ENCODE measurements at places on chromosomes 2 and 18. TPM values are rescaled to one million over a fixed set of nuclear protein-coding genes. Genes with fewer than 3 reads are reported as not detected.

Gene SPP2
- total RNA-seq, result not detected

Gene TDRD15
- not detected for total RNA-seq

Gene EFR3B
- 0.08 TPM for total RNA-seq

Gene NT5C1B
- total RNA-seq, result not detected

Gene PARD6G
- total RNA-seq, result 0.21 TPM

Gene CSRNP3
- not detected for total RNA-seq

Gene TRIM54
- total RNA-seq, result 0.24 TPM

Gene PLCL1
- total RNA-seq, result 0.22 TPM

Gene STPG4
- total RNA-seq, result not detected

Gene GALR1
- total RNA-seq, result not detected

DNA sequence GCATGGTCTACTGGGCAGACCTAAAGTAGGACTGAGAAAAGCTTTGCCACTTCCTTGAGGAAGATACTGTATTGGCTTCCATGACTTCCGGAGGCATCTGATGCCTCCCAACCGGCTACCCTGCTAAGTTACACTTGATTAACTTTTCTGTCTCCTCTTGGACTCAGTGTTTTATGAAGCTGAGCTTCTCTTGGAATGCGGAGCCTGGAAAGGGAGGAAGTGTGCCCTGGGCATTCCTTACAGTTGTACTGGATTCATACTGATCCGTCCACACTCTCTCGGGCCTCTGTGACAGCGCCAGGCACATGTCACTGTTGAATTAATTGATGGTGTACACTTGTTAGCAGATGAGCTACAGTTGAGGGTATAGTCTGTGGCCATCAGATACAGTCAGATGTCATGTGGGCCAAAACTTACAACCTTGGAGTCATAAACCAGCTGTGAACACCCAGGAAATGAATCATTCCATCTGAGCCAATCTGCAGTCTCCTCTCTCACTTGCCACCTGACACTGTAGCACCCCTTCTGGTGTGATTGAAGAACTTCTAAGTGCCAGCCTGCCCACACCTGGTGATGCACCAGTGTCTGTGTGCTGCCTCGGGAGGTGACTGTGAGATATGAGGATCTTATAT lies 122.5 kb downstream of the FHOD3 start:
- peak; percentile 10 for DNase-seq

GRCh38 chr2:220081171-220081570 lies 453.7 kb downstream of the SLC4A3 start:
- no peak for DNase-seq

GRCh38 chr18:55121397-55122170 lies 162.3 kb upstream of the CCDC68 start:
- DNase-seq, result no peak

- DNase-seq, result no peak
These were observed 8.9 kb downstream of the ADAM23 start for GRCh38 chr2:206452242-206452641.

DNA sequence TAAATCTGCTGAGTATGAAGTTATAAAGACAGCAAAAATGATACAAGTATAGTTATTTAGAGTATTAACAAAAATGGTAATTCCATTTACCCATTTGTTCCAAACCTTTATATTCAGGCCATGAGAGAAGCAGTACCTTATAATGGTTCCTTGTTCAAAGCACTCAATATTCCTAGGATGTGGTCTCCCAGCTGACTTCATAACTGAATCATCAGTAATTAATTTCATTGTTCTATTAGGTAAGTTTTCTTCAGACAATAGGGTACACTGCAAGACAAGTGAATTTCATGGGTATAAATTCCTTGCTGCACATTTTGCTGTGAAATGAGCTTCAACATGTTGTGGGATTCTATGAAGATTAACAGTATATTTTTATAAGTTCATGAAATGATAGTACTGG lies 550.8 kb upstream of the ZEB2 start:
- DNase-seq, result no peak

DNA sequence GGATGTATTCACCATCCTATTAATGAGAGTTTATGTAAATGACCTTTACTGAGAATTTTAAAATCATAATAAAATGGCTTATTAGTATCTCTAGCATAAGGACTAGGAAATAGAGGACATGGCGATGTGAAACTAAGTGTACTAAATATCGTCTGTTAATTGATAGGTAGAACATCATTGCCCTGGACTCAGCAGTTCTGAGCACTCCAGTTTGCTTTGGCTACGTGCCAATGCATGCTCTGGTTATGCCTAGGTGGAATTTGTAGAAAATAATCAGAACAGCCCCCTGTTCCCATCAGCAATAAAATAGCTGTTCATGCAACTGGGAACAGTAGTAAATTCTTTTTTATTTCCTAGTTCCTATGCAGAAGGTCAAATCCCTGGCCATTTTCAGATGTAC lies 247.8 kb downstream of the DOK6 start:
- DNase-seq, result no peak

- DNase-seq, result no peak
These were observed 101.3 kb downstream of the L3MBTL4 start for GRCh38 chr18:6313415-6313814.

GRCh38 chr2:136395582-136395981 lies 277.6 kb upstream of the CXCR4 start:
- DNase-seq, result no peak

DNA sequence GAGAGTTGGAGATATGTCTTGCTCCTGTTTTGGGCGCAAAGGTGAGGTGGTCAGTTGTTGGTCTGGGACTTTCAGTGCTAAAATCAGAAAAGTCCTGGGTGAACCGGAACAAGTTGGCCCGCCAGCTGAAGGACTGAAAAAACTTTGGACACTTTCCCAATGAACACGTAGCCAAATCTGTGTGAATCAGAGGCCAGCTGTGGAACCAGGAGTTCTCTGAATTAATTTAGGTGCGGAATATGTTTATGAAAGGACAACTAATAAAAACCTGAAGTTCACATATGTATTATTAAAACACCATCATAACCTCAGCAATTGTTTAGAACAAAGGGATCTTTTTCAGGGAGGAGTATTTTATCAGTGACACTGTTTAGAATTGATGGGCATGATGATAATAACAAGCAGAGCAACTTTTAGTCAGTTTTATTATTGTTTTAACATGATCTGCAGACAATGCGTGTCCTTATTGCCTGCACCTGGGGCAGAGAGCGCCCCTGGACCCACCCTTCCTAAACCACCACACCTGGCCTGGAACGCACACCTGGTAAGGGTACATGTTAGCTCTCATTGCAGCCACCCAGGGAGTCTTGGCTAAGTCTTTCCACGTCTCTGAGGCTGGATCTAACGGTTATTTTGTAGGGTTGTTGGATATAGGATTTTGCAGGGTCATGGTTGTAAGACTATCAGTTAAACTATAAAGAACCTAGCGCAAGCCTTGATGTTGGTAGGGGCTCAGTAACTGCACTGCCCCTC lies 9.9 kb upstream of the ODC1 start:
- DNase-seq, result no peak

DNA sequence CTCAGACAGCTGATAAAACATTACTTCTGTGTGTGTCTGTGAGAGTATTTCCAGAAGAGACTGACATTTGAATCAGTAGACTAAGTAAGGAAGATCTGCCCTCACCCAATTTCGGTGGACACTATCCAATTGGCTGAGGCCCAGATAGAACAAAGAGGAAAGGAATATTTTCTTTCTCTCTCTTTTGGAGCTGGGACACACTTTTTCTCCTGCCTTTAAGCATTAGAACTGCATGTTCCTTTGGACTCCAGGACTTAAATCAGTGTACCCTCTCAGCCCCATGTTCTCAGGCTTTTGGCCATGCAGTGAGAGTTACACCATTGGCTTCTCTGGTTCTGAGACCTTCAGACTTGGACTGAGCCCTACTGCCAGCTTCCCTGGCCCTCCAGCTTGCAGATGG lies 3.3 kb upstream of the SRBD1 start:
- no peak for DNase-seq

- no peak for DNase-seq
These were observed 340.6 kb downstream of the NYAP2 start for GRCh38 chr2:225740086-225740485.

- DNase-seq, result peak; percentile 21
These were observed 1.8 kb upstream of the ALK start for GRCh38 chr2:29923110-29923721.

DNA sequence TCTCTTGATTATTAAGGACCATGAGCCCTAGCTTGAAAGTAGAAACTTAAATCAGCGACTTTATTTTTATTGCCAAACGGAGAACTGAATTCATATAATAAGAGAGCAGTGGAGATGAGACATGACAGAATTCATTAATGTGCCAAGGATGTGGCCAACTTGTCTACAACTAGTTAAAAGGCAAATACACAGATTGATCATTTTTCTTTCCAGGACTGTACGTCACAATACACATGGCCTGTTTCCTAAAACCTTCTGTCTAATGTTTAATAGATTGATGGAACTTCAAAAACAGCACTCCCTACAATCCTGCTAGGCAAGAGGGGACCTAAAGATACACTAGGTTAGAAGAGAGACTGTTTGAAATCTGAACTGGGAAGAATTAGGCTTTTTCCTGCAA lies 647.8 kb downstream of the SATB2 start:
- DNase-seq, result no peak

DNA sequence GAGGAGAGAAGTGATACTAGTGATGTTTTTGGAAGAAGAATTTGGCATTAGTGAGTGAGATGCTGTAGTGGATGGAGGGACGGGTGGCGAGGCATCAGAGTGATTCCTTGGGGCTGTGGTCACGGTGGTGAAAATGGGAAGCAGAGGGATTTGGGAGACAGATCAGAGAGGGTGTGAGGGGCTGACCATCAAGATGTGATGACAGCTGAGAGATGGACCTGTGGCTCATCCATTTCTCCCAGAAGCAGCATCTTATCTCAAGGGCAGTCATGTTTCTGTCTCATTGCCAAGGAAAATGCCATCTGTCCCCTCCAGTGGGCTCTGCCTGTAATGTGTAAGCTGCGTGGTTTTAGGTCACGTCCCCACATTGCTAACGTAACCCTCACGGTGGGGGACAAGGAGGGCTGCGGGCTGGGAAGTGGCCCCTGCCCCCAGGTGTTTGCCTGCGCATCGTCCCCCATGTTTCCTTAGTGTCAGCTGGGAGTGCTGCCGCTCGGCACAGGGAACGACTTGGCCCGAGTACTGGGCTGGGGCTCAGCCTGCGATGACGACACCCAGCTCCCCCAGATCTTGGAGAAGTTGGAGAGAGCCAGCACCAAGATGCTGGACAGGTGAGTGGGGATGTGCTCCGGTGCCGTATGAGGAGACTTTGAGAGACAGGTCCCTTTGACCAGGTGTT lies 91.0 kb downstream of the DGKD start:
- no peak for DNase-seq

DNA sequence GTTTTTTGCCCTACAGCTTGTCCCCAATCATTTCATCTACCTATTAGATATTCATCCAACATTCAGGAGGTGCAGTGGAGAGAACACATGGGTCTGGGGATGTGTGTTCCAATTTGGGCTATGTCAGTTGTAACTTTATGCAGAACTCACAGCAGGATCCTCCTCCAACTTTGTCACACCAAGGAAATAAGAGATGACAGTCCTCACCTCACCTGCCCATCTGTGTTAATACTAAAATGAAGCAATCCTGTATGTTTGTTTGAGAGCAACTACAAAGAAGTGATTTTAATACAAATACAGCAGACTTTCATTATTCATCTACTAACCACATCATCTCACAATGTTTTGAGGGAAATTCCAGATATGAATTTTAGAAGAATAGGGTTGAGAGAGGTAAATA lies 126.7 kb downstream of the ARHGAP15 start:
- DNase-seq, result no peak

GRCh38 chr2:184154438-184154837 lies 443.9 kb upstream of the ZNF804A start:
- no peak for DNase-seq

DNA sequence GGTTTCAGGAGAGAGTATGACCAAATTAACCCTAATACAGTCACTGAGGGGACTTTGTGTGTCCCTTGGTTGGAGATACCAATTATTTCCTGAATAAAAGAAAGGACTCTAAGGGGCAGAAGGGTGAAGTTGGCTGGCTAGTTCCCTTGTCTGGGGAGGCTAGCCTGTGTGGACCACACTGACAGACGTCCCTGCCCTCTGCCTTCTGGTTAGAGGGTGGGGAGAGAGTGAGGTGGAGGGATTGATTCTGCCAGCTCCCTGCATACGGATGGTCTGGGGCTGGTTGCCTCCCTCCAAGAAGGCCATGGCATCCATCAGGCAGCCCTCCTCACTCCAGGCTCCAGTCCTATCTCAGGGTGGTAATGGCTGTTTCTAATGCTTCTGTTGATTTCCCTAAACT lies 37.4 kb upstream of the AFF3 start:
- DNase-seq, result no peak

- DNase-seq, result no peak
These were observed 218.2 kb downstream of the RAD51AP2 start for GRCh38 chr2:17299891-17300540.

- peak; percentile 61 for DNase-seq
These were observed 189.8 kb downstream of the SNTG2 start for GRCh38 chr2:1140389-1141003.

DNA sequence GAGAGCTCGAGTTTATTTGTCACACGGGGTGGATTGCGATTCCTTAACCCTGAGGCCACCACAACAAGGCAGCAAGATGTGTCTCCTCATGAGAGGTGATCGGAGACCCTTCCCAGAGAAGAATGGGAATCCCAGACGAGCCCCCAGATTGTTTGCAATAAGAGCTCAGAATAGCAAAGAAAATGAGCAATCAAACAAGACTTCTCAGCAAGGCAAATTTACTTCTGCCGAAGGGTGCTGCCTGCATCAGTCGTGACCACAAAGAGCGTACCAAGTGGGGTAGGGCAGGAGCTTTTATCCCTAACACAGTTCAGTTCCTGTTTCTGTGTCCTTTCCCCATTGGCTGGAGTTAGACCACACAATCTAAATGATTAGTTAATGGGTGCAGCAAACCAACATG lies 237.5 kb upstream of the SYT4 start:
- DNase-seq, result no peak

DNA sequence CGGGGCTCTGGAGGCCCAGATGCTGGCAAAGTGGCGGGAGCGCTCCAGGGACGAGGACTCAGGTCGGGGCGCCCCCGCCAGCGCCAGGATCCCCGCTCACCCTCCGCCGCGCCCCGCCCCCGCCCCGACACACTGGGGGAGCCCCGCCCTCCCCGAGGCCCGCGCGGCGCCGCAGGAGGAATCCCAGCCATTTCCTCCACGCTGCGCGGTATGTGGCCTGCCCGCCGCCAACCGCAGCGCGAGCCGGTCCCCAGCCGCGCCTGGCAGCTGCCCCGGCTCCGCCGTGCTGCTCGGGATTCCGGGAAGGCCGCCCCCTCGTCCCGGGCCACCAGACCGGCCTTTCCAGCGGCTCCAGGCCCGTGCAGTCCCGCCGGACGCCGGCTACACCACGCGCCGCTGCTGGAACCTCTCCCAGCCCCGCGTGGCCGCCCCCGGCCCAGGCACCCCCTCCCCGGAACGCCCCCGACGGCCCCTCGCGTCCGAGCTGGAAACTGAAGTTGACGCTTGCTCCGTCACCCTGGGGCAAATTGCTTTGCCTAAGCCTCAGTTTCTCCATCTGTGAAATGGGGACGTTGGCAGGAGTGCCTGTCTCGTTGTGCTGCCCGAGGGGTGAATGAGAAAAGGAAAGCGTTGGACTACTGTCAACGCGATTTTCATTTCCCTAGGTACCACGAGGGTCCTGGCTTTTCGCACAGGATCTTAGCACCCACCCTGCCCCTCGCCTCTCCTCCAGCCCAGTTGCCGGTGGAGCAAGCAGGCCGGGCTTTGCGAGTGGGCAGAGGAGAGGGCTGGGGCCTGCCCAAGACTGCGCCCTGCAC lies 53.6 kb downstream of the PKDCC start:
- peak; percentile 49 for DNase-seq
